ENCODE measurements at places on chromosomes 11 and 22.

- DNase-seq, result no peak
These were observed 599.9 kb downstream of the METTL15 start for GRCh38 chr11:28708075-28708474.

- no peak for DNase-seq
These were observed 26.6 kb upstream of the ACER3 start for GRCh38 chr11:76834151-76834550.

DNA sequence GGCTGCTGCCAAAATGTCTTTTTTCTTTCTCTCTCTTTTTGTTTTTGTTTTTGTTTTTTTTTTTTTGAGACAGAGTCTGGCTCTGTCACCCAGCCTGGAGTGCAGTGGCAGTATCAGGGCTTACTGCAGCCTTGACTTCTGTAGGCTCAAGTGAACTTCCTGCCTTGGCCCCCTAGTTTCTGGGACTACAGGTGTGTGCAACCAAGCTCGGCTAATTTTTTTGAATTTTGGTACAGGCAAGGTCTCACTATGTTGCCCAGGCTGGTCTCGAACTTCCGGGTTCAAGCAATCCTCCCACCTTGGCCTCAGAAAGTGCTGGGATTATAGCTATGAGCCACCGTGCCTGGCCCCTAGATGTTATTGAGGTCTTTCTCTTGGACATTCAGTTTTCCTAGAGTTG is 2.2 kb upstream of the DDX10 start:
- DNase-seq, result no peak

DNA sequence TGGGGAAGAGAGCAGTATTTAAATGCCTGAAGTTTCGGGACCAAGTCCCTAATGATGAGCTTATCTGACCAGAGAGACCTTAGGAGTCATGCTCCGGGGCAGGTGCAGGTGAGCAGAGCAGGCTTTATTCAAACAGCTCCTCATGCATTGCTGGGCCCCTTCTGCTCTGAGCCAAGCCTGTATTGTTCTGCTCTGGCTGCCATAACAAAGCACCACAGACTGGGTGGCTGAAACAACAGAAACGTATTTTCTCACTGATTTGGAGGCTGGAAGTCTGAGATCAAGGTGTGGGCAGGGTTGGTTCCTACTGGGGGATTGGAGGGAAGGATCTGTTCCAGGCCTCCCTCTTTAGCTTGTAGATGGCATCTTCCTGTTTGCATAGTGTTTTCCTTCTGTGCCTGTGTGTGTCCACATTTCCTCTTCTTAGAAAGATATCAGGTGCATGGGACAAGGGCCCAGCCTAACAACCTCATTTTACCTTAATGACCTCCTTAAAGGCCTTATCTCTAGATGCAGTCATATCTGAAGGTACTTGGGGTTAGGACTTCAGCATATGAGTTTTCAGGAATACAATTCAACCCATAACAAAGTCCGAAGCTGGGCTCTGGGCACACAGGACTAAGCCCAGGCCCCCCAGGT is 97.1 kb upstream of the PARVA start:
- peak; percentile 48 for DNase-seq

DNA sequence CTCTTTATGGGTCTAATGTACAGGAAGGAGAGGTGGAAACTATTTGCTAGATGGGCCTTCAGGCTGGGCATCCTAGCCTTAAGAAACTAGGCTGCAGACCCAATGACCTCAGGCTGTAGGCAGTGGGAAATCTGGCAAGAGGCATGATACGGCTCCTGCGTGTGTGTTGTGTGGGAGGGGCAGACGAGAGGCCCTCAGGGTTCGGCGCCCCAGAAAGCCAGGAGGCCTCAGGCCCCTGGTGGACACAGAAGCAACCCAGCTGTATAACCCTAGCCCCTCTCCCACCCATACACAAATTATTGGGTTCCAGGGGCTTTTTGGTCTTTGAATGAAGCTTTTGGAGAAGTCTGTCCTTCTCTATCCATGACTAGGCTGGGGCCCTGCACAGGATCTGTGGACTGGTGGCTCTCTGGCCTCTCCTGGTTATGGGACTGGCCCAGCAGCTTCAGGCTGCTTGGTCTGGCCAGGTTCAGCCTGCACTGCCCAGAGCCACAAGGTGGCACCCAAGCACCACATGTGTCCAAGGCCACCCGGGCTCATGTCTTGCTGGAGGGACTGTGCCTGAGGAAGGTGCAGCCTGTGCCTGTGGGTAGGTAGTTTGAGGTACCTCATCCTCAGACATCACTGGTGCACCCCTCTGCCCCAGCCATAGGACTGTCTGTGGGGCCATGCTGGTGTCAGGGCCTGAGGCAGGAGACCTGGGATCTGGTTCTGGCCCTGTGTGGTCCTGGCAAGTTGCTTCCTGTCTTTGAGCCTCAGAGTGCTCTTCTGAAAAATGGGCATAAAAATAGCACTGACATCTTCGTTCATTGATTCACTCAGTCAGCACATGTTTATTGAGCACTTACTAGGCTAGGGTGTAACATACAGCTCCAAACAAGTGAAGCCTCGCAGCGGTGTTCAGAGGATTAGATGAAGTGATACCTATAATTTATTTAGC is 87.5 kb downstream of the RRM1 start:
- DNase-seq, result peak; percentile 92

DNA sequence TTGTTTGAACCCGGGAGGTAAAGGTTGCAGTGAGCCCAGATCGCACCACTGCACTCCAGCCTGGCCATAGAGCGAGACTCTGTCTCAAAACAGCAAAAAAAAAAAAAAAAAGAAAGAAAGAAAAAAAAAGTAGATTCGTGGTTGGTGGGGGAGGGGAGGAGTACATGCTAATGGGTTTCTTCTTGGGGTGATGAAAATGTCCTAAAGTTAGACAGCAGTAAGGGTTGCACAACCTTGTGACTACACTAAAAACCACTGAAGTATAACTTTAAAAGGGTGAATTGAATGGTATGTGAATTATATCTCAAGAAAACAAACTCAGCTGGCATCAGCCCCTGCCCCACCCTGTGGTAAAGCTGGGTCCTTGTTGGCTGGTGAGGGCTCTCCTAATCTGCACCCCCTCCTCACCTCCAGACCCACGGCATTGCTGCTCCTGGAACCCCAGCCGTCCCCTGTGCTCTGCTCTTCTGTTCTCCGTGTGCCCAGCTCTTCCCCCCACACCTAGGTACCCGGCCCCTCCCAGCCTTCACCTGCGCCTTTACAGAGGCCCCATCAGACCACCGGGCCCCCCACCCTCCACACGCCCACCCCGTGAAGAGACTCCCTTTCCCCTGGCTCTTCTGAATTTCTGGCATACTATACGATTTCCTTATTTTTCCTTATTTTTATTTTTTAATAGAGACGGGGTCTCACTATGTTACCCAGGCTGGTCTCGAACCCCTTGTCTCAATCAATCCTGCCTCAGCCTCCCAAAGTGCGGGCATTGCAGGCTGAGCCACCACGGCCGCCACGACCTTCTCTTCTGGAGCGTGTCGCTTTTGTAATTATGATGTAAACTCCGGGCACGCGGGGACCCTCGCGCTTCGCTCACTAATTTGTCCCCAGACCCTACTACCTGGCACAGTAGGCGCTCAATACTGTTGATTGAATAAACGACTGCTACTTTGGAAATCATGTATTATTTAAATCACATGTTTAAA is 924 bp upstream of the FADD start:
- DNase-seq, result no peak

- DNase-seq, result peak; percentile 79
These were observed 63.0 kb downstream of the PPFIBP2 start for GRCh38 chr11:7576726-7577290.

DNA sequence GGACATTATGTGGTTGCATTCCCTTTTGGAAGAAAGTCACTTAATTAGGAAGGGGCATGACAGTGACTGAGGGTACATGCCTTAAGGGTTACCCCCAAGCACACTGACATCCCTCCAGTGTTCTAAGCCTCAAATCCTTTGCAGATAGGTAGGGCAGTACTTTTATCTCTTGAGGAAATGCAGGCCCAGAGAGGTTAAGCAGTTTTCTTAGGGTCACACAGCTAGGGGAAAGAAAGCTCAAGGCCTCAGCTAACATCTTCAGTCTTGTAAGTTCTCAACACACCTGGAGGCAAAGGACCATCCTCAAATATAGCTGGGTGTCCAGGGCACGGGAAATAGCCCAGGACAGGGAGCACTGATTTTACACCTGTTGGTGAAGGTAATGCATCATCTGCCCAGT is 31.6 kb downstream of the KIAA1671 start:
- DNase-seq, result no peak

- DNase-seq, result no peak
These were observed 73.1 kb downstream of the MPPED2 start for GRCh38 chr11:30513087-30513486.
